ENCODE measurements at places on chromosomes 12 and 14. TPM values are rescaled to one million over a fixed set of nuclear protein-coding genes. Genes with fewer than 3 reads are reported as not detected.

DNA sequence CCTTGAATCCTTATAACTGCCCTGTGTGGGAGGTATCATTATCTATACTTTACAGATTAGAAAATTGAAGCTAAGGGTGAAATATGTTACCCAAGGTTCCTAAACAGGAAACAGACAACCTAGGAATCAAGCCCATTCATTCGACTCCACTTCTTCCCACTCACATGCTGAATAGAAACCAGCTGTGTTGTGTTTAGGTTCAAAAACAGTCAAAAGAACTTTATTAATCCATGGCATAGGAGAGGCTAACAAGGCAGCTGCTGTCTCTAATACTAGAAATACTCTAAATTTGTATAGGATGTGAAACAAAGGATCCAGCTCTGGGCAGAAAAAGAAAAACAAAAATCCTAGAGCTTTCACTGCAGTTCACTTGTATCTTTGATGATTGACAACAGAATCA lies 9.9 kb downstream of the AMDHD1 start:
- no peak for DNase-seq

- DNase-seq = no peak
Observed at GRCh38 chr12:5784462-5785130, 160.5 kb downstream of the ANO2 start.

- no peak for DNase-seq
Observed at GRCh38 chr12:52246720-52247621, 13.9 kb downstream of the KRT7 start.

- no peak for DNase-seq
Observed at GRCh38 chr14:37466003-37466622, 128.9 kb downstream of the FOXA1 start.

DNA sequence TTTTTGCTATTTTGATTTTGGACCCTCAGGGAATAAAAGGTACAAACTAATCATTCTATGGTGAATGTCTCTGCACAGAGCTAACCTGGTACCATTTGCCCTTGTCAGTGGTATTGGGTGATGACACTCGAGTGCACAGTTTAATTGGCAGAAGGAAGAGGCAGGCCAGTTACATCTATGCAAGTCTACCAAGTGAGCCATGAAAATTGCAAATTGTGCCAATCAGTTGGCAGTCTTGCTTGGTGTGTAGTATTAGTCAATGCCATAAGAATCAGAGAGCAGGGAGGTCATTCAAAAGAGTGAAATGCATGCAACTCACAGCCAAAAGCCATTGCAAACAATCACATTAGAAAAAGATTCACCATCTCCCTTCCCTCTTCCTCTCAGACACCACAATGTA lies 479.6 kb downstream of the ADAMTS20 start:
- no peak for DNase-seq

DNA sequence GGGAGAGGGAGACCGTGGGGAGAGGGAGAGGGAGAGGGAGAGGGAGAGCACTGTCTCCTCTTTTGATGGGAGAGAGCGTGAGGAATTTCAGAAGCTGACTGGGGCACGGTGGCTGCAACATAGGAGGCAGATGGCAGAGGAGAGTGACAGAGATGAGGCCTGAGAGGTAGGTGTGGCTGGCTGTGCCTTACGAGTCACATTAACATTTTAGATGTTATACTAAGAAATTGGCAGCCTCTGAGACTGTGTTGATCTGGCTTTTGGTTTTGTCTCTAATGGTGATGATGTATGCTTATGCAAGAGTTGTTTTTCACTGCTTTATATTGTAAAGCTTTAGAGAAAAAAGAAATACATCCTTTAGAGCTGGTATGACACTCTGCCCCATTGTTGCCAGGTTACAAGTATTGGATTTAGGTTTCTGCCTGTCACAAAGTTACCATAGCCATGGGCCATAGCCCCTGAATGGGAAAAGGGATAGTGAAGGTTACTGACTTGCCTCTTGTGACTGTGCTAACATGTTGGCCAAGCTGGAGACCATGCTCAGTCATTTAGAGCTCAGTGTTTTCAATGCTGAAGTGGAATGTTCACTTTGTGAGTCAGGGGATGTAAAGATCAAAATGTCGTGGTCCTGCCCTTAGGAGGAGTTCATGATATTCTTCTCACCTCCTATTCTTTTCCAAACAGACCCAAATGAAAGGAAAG lies 186.2 kb downstream of the SYNE2 start:
- no peak for DNase-seq

GRCh38 chr12:9650151-9650576 lies 19.3 kb upstream of the CLEC2D start:
- no peak for DNase-seq

DNA sequence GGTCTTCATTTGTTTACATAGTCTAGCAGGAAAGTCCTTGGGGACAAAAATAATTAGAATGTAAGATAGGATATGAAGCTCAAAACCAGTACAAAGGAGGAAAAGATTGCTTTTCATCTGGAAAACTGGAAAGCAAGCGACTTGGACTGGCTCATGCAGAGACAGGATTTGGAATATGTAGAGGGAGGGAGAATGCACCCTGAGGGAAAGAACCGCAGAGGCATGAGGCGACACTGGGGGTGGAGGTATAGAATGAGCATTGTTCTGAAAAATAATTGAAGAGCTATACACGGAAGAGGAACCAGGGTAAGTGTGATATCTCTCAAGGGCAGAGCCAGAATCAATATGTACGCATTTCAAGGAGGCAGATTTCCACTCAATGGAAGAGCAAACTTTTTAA lies 85.5 kb downstream of the PLEKHG3 start:
- no peak for DNase-seq

- DNase-seq = no peak
Observed at GRCh38 chr12:1793426-1794210, 26.7 kb upstream of the LRTM2 start.

GRCh38 chr14:104016873-104017650 lies 68.4 kb upstream of the ASPG start:
- no peak for DNase-seq

- no peak for DNase-seq
Observed at GRCh38 chr14:37623971-37624370, 28.5 kb downstream of the TTC6 start.

GRCh38 chr14:72104011-72104613 lies 171.9 kb downstream of the RGS6 start:
- no peak for DNase-seq

DNA sequence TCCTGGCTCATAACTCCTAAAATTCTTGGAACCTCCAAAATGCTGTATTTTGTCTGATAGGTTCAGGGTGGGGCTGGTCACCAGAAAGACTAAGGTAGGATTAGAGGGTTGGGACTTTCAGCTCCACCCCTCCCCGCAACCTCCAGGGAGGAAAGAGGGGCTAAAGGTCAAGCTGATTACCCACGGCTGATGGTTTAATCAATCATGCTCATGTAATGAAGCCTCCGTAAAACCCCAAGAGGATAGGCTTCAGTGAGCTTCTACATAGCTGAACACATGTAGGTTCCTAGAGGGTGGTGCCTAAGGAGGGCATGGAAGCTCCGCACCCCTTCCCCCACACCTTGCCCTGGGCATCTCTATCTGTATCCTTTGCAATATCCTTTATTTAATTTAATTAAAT lies 60.0 kb downstream of the DGLUCY start:
- DNase-seq = no peak

GRCh38 chr14:90807060-90807459 lies 9.2 kb downstream of the TTC7B start:
- no peak for DNase-seq

RBP5 gene
- total RNA-seq = 0.46 TPM

NANOG gene
- total RNA-seq = not detected

KCNH3 gene
- 0.16 TPM for total RNA-seq

TRIM9 gene
- total RNA-seq = 0.40 TPM

TBC1D30 gene
- total RNA-seq = 0.83 TPM

CARMIL3 gene
- total RNA-seq = 0.08 TPM

TAS2R30 gene
- total RNA-seq = 0.67 TPM
